GM12892 (cell line): ENCODE measurements at places on chromosomes 5 and 9.

GRCh38 chr9:130331573-130331972 is 66.0 kb downstream of the HMCN2 start:
- DNase-seq, result no peak

GRCh38 chr5:179327021-179327735 is 18.1 kb downstream of the ADAMTS2 start:
- no peak for DNase-seq

DNA sequence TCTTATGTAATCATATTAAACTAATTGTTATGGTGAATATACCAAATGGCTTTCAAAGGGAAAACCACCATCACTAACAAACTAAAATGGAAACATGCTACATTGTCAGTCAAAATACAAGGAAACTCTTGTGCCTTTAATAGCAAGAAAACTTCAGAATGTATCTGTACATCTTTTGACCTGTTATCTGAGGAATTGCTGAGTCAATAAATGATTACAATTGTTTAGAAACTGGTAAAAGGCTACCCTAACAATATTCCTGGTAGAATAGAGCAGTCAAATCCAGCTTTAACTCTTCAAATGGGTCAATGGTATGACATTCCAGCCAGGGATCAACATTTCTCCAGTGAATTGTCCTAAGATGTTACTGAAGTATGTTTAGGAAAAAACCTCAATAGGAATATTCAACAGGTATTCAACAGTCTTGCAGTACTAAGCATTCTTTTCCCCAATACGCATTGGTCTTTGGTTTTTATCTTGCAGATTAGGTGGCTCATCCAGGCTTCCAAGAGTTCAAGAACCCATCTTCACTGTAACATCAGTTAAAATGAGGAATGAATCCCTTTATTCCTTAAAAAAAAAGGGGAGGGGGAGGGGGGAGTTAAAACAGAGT is 52.4 kb downstream of the CSNK1A1 start:
- DNase-seq, result no peak

DNA sequence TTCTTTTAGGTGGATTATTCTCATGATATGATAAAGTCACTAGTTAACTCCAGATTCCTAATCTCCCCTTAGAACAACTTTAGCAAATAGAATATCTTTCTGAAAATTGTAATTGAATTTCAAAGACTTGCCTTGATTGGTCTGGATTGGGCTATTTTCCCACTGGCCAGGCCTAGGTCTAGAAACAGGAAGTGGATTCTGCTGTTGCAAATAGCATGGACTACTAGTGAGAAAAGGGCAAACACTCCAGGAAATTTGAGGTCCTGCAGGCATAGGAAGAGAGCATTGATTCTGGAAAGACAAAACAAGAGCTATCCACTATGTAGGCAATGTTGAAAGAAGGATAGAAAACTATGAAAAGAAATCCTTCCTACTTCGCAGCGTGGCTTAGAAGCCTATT is 113.4 kb downstream of the KCTD16 start:
- DNase-seq, result no peak

- no peak for DNase-seq
Observed at GRCh38 chr5:36459176-36460135, 146.9 kb upstream of the SLC1A3 start.

DNA sequence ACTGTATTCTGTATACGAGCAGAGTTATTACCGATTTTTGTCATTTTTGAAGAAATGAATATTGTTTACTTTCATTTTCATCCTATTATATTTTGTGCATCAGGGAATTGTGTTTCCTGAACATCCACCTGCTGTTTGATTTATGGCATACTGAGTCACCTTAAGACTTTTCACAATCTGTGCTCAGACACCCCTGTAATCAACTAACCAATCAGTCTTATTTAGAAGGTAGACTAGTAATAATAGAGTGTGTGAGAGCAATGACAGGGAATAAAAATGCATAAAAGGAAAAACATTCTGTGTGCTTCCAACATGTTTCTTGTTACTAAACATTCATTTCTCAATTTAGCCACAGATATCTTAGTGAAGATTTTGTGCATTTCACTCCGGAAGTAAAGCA is 1413.6 kb upstream of the ACO1 start:
- DNase-seq, result no peak

DNA sequence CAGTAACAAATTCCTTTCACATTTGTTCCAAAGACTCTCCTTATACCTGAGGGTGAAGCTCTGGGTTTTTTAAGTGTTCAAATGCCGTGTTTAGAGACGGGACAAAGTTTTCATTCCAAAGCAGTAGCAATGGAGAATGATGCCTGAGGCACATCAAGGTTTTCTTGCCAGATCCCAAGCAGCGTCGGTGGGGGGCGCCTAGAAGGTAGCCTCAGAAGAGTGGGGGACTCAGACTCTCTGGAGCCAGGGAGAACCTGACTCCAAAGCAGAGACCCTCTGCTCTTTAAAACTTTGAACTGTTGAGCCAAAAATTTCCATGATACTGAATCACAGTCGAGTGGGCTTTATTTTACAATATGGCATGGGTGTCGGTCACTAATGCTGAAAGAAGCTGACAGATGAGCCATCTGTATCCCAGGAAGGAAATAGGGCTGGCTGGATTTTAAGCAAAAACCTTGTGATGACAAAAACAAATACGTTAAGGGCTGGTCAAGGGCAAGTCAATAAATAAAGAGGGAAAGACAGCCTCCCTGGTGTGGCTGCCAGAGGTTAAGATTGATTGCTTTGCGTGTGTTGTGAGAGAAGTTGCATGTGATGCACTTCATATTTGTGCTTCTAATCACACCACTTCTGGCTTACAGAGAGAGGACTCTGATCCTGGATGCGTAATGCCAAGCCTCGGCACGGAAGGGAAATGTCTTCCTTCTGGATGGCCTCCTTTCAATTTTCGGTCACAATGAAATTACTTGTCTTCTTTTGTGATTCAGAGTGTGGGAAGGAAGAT is 161.1 kb upstream of the EFNA5 start:
- no peak for DNase-seq

DNA sequence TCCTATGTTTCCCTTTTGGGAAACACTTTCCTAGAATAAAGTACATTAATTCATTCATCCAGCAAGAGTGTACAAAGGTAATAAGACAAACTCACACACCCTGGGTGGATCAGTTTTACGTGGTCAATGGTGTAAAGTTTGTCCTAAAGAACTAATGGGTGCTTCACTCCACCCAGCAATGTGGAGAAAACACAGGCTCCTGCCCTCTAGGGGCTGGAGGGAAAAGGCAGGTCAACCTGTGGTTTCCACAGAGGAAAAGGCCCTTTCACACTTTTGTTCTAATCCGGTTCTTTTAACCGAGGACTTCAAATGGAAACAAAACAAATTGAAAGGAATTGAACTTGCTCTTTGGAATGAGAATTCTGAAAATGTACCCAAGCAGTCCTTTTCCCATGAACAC is 80.9 kb upstream of the SPOCK1 start:
- DNase-seq, result no peak

DNA sequence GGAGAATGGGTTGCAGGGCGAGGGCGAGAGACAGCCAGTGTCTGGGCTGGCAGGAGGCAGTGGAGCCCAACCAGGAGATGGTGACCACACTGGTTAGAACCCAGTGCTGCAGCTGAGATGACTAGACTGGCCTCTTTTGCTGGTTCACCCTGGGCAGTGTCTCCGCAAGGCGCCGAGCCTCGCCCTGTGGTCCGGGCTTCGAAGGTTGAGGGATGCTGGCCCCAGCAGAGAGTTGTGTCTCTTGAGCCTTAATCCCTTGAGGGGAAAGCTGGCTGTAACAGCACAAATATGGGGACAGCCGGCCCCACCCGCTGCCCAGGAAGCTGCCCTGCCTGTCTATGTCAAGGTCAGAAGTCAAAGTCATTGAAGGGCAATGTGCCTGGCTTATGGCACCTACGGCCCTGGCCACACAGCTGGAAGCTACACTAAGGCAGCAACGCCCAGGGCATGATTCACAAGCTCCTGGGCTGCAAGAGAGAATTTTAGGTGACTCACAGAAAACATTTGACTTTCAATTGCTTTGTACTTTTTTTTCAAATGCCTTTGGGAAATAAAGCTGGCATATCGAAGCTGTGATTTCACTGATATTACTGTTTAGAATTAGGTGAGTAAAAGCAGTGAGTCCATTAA is 33.3 kb downstream of the NKX2-5 start:
- DNase-seq, result no peak

- DNase-seq, result no peak
Observed at GRCh38 chr5:7678030-7678429, 172.9 kb downstream of the CFAP90 start.

DNA sequence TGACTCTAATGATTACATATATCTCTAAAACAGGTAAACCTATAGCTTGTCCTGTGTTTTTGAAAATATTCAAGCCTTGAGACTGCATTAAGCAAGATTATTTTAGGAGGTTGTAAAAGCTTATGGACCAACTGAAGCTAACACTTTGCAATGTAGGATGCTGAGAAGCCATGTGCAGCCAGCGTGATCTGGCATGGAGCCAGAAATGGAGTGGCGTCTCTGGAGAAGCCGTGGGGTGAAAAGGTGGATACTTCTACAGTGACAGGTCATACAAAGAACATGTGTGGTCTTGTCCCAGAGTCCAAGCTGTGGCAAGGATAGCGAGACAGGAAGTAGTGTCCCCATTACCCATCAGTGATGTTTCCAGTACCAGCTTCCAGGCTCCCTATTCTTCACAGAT is 100.8 kb upstream of the CD180 start:
- no peak for DNase-seq

GRCh38 chr5:39370555-39371366 is 6.5 kb upstream of the C9 start:
- DNase-seq, result no peak

GRCh38 chr5:67805666-67806348 is 409.7 kb upstream of the PIK3R1 start:
- DNase-seq, result no peak

DNA sequence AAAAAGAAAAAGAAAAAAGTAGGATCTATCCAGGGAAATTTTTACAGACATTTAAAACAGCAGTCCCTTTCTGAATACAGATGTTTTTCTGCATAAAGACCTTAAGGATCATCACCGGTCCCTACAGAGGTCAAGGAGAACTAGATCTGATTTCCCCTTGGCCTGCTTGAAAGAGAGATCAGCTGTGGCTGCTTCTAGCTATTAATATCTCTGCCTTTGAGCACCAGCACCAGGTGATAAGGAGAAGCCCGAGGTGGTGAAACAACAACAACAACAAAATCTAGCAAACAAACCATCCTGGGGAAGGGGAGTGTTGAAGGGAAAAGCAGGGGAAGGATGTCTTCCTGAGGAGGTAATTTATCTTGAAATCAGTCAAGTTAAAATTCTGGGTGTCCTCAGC is 42.1 kb downstream of the ZNF366 start:
- DNase-seq, result no peak

- no peak for DNase-seq
Observed at GRCh38 chr9:68447611-68448010, 91.2 kb downstream of the PGM5 start.

DNA sequence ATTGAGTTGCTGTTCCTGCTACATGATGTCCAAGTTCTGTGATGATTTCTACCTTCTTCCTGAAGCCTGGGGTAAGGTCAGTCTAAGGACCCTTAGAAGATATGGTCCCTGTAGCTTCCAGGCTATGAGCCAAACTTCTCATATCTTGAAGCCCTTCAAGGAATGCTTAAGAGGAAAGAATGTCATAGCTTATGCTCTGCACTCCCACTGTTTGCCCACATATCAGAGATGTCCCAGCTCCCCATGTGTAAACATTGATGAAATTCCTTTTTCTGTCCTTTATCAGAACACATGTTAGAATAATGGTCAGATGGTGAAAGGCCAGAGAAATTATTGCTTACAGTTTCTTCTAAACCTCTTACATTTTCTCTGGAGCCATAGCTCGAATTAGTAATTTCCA is 41.4 kb upstream of the RUSC2 start:
- DNase-seq, result no peak

DNA sequence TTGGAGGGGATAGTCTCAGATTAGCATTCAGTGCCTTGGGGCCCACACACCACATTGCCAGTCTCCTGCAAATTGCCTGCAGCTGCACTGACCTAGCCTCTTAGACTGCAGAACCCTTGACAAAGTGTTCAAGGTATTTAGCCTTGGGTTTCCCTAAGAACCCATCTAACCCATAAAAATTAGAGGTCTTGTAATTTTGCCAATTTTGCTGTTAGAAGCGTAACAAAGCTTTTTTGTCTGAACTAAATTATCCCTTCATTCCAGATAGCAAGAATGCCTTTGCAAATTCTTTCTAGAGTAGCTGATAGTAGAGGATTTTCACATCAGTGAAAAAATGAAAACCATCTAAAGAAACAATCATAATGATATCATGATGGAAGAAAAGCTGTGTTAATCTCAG is 74.0 kb upstream of the CCNG1 start:
- no peak for DNase-seq
